CD14-positive monocyte (primary cell): ENCODE measurements at places on chromosomes 5 and 9. TPM values are rescaled to one million over a fixed set of nuclear protein-coding genes. Genes with fewer than 3 reads are reported as not detected.

GRCh38 chr9:68704498-68704813, 584 bp upstream of the PIP5K1B start:
- peaks cover 23% of the 10 kb centered on the region for H3K4me1 ChIP-seq
- H3K27ac ChIP-seq = no peak overlapping the region
- peak overlapping the region; percentile 94 for H3K4me3 ChIP-seq
- H3K36me3 ChIP-seq = no peaks in the 10 kb centered on the region
- peaks cover 13% of the 10 kb centered on the region for H3K27me3 ChIP-seq

DNA sequence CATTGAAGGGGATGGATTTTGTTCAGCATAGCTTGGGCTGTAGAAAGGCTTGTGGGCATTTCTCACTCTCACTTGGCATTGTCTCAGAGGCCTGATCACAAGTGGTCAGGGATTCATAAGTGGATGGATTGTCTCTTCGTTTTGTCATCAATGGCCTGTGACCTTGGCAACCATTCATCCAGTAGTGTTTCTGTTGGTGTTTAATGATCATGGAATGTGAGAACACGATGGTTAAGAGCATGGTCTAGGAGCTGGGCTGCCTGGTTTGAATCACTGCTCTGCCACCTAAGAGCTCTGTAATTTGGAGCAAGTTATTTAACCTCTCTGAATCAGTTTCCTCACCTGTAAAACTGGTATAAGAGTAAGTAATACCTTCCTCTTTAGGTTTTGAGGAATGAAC, 430.1 kb upstream of the MEF2C start:
- no peak for DNase-seq
- no peaks in the 10 kb centered on the region for H3K36me3 ChIP-seq
- no peak overlapping the region for H3K4me3 ChIP-seq
- H3K27ac ChIP-seq = no peak overlapping the region

- H3K4me1 ChIP-seq = no peaks in the 10 kb centered on the region
- no peak overlapping the region for H3K27ac ChIP-seq
- H3K4me3 ChIP-seq = no peak overlapping the region
- DNase-seq = no peak
Measured at GRCh38 chr5:99900302-99900852, 634.8 kb upstream of the FAM174A start.

DNA sequence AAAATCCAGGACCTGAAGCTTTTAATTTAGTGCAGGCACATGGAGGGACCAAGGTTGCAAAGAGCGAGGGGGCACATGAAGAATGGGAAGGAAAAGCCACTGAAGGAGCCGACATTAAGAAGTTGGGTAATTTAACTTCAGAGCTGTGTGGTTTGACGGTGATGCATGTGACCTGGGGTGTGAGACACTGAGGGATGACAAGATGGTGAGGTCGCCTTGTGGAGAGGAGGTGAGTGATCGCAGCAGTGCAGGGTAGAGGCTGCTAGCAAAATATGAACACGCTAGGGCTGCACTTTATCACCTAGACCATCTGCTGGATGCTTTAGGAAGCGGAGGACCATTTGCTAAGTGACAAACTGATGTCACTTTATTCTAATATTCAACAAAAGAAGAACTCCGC, 339.0 kb upstream of the KIF2A start:
- H3K27ac ChIP-seq = no peak overlapping the region
- H3K4me3 ChIP-seq = no peak overlapping the region

- no peaks in the 10 kb centered on the region for H3K4me1 ChIP-seq
- H3K4me3 ChIP-seq = no peak overlapping the region
- H3K36me3 ChIP-seq = peaks cover 55% of the 10 kb centered on the region
- no peak for DNase-seq
- no peaks in the 10 kb centered on the region for H3K27me3 ChIP-seq
Measured at GRCh38 chr5:173089581-173089980, 33.4 kb downstream of the CREBRF start.

GRCh38 chr5:15807871-15808270, 307.9 kb downstream of the FBXL7 start:
- H3K36me3 ChIP-seq = no peaks in the 10 kb centered on the region
- no peaks in the 10 kb centered on the region for H3K27me3 ChIP-seq
- no peak overlapping the region for H3K27ac ChIP-seq
- DNase-seq = no peak

GRCh38 chr5:140340605-140341121, 5.7 kb downstream of the HBEGF start:
- H3K27ac ChIP-seq = no peak overlapping the region
- no peaks in the 10 kb centered on the region for H3K36me3 ChIP-seq
- H3K4me3 ChIP-seq = peak overlapping the region; percentile 99
- peak; percentile 63 for DNase-seq
- peaks cover 75% of the 10 kb centered on the region for H3K4me1 ChIP-seq

EIF4E1B gene
- polyA plus RNA-seq = not detected in 2 replicates

NPDC1 gene
- 2.7 TPM in 2 replicates for polyA plus RNA-seq

PRR7 gene
- polyA plus RNA-seq = 1.8 TPM

DNA sequence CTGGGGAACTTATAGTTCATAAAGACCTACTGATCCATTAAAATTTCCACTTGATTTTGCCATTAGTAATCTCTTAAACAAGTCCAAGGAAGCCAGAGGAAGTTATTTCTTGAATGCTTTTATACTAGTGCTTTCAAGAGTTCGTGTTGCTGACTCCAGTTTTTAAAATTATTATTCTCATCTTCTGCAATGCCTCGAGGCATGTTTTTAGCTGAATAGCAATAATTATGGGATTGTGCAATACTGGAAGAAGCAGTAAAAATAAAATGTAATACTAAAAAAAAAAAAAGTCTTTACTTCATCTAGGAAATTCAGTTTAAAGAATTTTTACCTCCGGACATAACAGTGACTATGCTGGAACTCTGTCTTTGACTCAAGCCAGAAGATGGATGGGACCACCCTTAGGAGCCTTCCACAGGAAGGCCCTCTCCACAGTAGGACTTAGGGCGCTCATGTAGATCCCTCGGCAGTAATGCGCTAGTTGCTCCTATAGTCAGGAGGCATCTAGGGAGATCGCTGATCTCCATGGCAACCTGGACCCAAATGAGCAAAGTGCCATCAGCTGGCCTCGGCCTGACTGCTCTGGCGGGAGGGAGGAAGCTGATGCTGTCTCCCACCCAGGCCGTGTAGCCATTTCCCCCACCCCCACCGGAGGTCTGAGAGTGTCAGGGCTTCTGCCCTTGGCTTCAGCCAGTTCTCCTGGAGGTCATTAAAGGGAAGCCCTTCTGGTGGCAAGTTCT, 56.7 kb downstream of the DAPK1 start:
- H3K27ac ChIP-seq = peak overlapping the region; percentile 96
- peaks cover 40% of the 10 kb centered on the region for H3K4me1 ChIP-seq
- DNase-seq = peak; percentile 24
- no peaks in the 10 kb centered on the region for H3K27me3 ChIP-seq

DNA sequence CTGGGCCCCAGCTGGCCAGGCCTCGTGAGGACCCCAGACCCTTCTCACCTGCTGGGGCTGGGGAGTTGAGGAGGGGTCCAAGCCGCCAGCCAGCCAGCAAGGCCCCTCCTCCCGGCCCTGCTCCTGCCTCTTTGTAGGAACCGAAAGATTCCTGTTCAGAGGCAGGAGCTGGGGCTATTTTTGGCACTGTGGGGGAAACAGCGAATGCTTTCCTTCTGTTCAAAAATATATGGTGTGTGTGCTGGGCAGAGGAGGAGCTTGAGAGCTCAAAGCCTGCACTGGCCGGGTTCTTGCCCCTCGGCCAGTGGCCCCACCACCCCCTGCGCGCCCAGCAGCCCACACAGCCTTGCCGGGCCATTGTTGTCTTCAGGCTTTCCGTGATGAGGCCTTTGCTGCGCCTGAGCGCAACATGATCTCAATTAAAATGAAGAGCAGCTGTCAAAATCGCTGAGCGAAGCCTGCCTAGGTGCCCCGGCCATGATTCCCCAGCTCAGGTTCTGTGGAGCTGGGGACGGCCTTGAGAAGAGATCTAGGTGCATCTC, 13.4 kb downstream of the NCS1 start:
- no peaks in the 10 kb centered on the region for H3K4me1 ChIP-seq
- H3K36me3 ChIP-seq = no peaks in the 10 kb centered on the region
- H3K4me3 ChIP-seq = no peak overlapping the region
- no peaks in the 10 kb centered on the region for H3K27me3 ChIP-seq
- no peak overlapping the region for H3K27ac ChIP-seq

- no peaks in the 10 kb centered on the region for H3K27me3 ChIP-seq
- peaks cover 22% of the 10 kb centered on the region for H3K36me3 ChIP-seq
- DNase-seq = peak; percentile 63
- no peak overlapping the region for H3K27ac ChIP-seq
- peaks cover 15% of the 10 kb centered on the region for H3K4me1 ChIP-seq
Measured at GRCh38 chr5:157476702-157477408, 16.8 kb downstream of the NIPAL4 start.

- H3K27me3 ChIP-seq = no peaks in the 10 kb centered on the region
- no peaks in the 10 kb centered on the region for H3K36me3 ChIP-seq
- H3K4me1 ChIP-seq = no peaks in the 10 kb centered on the region
Measured at GRCh38 chr9:12801663-12802062, 26.8 kb downstream of the LURAP1L start.

DNA sequence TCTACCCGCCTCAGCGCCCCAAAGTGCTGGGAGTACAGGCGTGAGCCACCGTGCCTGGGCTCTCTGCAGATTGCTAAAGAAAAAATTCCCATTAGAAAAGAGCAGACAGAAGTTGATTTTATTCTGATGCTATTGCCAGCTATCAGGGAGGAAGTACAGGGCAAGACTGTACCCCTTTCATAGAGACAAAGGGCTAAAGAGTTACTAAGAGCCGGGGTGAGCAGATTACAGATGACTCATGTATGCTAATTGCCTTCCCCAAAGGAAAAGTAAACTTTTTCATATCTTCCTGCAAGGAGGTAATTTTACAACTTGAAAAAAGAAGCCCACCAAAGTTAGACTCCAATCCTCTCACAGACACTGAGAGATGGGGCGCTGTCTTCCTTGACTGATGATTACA, 42.3 kb upstream of the MCTP1 start:
- no peaks in the 10 kb centered on the region for H3K27me3 ChIP-seq
- H3K36me3 ChIP-seq = no peaks in the 10 kb centered on the region
- H3K4me1 ChIP-seq = no peaks in the 10 kb centered on the region
- DNase-seq = no peak

CTXN3 gene
- not detected for polyA plus RNA-seq

DNA sequence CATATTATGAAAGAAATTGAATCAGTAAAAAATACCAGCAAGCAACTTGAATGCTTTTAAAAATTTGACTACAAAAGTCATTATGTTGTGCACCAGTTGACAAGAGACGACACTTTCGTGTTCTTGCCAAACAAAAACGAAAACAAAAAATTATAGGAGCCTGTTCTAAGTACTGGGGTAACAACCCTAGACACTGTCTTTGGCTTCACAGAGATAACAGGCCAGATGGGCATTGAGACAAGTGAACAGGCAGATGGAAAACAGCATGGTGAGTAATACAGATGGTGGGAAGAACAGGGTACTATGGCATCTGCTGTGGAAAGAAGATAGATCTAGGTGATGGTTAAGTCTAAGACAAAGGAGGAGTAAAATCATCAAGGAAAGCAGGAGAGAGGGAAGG, 99.0 kb downstream of the CDH12 start:
- H3K27me3 ChIP-seq = no peaks in the 10 kb centered on the region
- H3K36me3 ChIP-seq = no peaks in the 10 kb centered on the region
- no peak overlapping the region for H3K27ac ChIP-seq
- DNase-seq = no peak
- H3K4me3 ChIP-seq = no peak overlapping the region

DNA sequence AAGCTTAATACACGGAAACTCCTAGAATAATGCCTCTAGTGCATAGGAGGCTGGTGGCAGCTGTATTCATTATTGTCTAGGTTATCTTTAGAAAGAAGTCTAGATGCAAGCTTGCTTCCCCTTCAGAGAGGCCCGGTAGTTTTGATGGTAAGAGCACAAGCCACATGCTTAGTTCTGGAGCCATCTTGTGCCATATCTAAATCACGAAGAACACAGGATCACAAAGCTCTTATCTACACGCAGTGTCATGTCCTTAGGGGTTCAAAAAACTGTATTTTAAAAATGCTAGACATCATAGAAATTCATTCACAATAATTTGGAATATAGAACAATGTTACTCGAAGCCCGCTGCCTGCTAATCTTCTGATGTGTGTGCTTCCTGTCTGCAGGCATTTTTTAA, 6.2 kb downstream of the CACFD1 start:
- peaks cover 10% of the 10 kb centered on the region for H3K4me1 ChIP-seq
- no peak overlapping the region for H3K27ac ChIP-seq
- H3K36me3 ChIP-seq = no peaks in the 10 kb centered on the region
- no peak overlapping the region for H3K4me3 ChIP-seq
- peaks cover under 1% of the 10 kb centered on the region for H3K27me3 ChIP-seq

HTR1A gene
- polyA plus RNA-seq = not detected

DNA sequence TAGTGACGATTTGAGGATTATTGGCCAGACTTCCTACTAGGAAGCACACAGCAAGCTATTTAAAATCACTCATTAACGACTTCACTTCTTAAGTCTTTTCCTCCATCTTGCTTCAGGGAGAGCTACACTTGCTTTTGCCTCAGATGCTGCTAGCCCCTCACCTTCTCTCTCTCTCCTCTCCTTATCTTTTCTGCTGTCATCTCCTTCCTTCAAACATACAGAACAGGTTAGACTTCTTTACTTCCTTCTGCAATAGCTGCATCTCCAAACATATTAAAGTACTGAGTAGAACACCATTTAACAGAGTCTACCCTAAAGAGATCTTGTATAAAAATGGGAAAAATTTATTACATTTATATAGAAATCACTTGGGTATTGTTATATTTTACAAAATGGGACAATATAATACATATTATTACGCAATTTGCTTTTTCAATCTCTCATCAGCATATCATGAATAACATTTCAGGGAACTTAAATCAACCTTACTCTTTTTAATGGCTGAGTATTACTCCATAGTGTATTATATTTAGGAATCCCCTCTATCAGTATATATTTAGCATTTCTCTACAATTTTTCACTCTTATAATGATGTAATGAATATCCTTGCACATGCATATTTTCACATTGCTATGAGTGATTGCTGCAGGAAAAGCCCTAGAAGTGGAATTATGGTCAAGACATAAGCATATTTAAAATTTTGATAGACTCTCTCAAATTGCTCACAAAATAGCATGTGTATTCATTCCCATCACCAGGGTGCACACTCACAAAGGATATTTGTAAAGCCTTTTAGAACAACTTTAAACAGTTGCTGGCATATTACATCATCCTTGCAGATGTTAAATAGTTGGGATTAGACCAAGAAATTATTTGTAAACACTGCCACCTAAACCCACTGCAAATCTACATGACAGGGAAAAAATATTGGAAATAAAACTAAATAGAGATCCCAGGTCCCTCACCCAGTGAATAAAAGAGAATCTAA, 164.5 kb upstream of the NFIB start:
- no peak overlapping the region for H3K27ac ChIP-seq
- H3K27me3 ChIP-seq = no peaks in the 10 kb centered on the region
- no peaks in the 10 kb centered on the region for H3K36me3 ChIP-seq
- no peaks in the 10 kb centered on the region for H3K4me1 ChIP-seq
- DNase-seq = no peak
- H3K4me3 ChIP-seq = no peak overlapping the region

DNA sequence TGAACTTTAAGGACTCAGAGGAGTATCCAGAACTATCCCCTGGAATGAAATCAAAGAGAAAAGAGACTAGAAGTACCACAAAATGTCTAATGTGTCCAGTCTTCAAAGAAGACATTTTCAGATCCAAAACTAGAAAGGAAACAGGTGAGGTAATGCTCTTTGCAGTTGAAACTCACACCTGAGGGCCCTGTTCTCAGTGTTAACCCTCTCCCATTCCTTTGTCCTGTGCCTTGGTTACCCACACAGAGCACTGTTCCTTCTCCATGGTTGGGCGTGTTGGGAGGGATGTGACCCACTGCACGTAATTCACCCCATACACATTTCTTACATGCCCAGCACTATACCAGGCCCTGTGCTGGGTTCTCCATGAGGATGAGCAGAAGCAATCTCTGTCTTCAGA, 21.3 kb downstream of the MSANTD3 start:
- no peak overlapping the region for H3K4me3 ChIP-seq
- no peak overlapping the region for H3K27ac ChIP-seq
- DNase-seq = no peak
- peaks cover 5% of the 10 kb centered on the region for H3K4me1 ChIP-seq
- H3K36me3 ChIP-seq = no peaks in the 10 kb centered on the region

OR1Q1 gene
- polyA plus RNA-seq = not detected

MRPL50 gene
- polyA plus RNA-seq = 4.8 TPM
